Cortex of kidney (tissue), 1 donor: ENCODE measurements at places on chromosomes 5 and 9.

GRCh38 chr9:111726949-111727348 lies 65.5 kb downstream of the GNG10 start:
- DNase-seq, result no peak

DNA sequence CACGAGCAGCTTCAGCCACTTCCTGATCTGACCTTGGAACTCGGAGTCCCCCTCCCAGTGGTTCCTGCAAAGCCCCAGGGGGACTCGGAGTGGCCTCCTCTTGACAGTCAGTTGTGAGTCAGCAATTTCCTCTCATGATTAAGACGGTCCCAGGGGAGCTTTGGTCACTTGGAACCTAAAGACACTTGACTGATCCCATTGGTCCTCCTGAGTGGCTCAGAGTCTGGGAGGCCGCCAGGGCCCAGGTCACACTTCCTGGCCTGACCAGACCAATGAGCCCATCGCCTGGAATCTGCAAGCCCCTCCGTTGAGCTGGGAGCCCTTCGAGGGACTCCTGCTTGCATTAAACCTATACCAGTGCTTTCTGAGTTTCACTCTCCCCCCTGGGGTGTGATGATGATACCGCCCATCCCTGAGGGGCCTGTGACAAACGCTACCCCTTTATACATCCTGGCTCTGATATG lies 29.1 kb downstream of the TSPAN17 start:
- DNase-seq, result no peak

DNA sequence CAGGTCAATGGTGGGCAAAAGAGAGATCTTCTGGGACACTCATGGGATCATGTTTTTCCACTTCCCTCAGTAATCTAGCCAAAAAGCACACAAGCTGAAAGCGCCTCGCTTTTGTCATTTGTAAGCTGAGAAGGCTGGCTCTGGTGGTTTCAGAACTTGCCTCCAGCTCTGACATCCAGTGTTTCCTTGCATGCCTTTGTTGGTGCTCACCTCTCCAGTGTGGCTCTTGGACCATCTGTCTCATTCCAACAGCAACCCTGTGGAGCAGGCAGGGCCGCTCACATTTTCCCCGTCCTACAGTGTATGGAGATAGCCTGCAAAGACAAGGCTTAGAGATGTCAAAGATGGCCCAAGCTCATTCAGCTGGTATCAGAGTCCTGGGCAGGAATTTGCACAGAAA lies 160.8 kb upstream of the KLF4 start:
- DNase-seq, result no peak

GRCh38 chr5:138601444-138601843 lies 26.2 kb upstream of the HSPA9 start:
- no peak for DNase-seq
